ENCODE measurements at places on chromosomes 12 and 14.
A peak's percentile ranks its signal among the peaks of the same experiment; 100 is the strongest.

DNA sequence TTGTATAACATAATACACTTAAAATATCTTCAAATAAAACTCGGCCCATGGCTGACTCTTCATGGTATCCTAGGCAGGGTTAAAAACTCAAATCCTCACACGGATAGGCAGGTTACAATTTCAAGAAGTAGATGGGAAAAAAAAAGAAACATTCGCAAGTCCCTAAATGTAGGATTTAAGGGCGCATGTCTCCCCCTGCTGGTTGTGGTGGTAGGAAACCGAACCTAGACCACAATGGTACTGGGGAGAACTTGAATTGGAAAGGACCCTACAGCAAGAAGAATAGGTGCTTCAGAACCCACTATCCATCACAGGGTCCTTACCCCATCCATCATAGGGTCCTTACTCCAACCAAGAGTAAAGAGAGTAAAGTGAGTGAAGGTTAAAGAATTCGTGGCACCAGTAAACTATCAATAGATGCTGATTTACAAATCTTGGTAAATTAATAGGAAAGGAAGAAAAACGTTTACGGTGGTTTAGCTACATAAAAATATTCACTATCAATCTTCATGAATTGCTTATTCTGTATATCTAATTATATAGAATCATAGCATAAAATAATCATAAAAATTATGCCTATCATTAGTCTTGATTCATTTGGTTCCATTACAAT, 3.3 kb upstream of the CIPC start:
- peak; percentile 58 for DNase-seq

DNA sequence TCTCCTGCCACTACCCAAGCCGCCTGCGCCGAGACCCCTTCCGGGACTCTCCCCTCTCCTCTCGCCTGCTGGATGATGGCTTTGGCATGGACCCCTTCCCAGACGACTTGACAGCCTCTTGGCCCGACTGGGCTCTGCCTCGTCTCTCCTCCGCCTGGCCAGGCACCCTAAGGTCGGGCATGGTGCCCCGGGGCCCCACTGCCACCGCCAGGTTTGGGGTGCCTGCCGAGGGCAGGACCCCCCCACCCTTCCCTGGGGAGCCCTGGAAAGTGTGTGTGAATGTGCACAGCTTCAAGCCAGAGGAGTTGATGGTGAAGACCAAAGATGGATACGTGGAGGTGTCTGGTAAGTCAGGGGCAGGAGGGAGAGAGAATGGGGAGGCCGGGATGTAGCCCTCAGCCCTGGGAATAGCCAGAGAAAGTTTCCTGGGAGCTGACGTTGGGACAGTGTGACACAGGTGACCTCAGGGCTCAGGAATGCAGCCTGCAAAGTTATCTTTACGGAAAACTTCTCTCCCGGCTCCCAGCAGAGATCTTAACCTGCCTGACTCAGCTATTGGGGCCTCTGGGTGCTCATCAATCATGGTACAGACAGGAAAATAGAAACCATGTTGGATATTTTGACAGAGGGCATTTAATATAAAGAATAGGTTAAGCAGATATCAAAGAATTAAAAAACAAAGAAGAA, 747 bp downstream of the HSPB8 start:
- no peak for DNase-seq

GRCh38 chr12:78938341-78939084, 73.9 kb downstream of the SYT1 start:
- DNase-seq: no peak

DNA sequence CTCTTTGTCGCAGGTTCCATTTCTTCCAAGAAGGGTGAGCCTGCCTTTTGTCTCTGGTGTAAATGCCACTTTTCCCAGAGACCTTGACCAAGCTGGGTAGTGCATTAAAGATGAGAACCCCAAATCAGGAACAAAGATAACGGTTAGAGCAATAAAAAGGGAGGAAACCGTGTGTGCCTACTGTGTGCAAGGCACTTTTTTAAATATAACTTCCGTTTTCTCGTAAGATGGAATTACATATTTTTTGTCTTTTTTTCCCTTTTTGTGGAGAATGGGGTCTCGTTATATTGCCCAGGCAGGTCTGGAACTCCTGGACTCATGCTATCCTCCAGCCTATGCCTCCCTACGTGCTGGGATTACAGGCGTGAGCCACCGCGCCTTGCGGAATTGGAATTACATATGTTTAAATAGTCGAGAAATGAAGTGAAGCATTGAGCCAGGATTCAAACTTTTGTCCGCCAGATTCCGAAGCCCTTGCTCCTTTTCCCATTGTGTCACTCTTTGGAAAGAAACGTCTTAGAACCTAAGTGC, 506 bp upstream of the NABP2 start:
- no peak for DNase-seq

DNA sequence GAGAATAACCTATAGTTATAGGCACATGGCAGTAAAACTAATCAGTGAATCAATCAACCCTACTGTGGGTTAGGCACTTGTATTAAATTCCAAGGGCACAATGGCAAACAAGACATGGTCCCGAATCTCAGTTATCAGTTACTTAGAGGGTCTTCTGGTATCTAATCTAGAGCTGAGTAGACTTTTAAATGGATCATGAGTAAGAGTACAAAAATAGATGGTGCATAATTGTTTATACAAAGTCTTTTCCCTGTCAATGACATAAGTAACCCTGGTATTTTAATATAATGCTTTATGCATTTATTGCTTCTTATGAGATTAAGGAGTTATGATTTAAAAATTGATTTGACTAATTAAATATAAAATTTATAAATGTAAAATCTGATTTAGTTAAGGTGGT, 23.0 kb upstream of the KCNJ8 start:
- DNase-seq: no peak

DNA sequence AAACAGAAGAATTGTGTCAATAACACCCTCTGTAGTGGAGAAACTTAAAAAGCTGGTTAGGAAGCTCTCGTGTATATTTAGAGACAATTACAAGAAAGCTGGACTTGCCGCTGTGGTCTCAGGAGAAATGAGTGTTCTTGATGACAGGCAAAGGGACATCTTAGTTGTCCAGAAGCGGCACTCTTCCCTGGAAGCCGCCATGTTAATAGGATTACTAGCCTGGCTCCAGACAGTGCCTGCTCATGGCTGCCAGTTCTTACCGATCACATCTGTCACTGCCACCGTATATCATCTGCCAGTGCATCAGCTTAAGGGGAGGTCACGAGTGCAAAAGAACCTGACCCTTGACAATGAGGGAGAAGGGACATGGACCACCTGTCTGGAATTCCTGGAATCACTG, 48.9 kb downstream of the C14orf132 start:
- no peak for DNase-seq

DNA sequence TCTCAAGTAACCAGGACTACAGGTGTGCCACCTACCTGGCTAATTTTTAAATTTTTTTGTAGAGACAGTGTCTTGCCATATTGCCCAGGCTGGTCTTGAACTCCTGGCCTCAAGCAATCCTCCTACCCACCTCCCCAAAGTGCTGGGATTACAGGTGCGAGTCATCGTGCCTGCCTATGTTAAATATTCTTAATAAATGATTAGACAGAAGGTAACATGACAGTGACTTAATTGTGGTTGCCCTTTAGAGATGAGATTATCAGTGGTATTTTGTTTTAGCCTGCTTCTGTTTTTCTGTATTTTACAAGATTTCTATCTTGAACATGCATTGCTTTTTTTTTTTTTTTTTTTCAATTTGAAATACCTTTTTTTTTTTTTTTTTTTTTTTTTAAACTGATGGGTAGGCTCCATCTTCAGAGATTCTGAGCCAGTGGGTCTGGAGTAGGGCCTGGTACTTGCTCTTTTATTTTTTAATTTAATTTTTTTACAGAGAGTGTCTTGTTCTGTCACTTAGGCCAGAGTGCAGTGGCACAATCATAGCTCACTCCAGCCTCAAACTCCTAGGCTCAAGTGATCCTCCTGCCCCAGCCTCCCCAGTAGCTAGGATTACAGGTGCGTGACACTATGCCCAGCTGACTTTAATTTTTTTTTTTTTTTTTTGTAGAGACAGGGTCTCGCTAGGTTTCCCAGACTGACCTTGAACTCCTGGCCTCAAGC, 88.4 kb downstream of the BORCS5 start:
- DNase-seq: no peak

DNA sequence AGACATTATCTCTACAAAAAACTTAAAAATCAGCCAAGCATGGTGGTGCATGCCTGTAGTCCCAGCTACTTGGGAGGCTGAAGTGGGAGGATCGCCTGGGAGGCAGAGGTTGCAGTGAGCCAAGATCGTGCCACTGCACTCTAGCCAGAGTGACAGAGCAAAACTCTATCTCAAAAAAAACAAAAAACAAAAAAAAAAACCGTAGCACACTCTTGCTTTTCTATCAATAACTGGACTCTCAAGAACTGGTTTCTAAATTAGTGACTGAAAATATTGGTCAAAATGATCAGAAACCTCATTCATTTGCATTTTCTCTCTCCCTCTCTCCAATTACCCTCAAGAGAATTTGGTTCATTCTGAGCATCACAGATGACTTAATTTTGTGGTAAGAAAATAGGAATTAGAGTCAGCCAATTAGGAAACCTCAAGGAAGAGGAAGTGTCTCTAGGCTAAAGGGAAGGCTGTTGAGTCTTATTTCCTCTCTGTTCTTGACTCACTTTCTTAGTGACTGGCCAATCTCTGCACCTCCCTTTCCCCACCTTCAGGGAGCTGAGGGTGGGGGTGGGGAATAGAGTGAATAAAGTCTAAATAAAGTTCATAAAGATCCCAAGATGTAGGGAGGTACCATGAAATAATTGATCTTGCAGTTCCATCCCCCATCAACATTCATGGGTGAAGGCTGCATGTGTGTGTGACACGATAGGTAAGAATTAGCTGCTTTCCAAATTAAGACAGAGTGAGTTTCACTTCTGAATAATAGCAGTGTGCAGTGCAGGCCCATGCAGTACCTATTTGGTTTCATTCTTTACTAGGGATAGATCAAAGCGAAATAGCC, 6.8 kb upstream of the PSMA6 start:
- DNase-seq: no peak

DNA sequence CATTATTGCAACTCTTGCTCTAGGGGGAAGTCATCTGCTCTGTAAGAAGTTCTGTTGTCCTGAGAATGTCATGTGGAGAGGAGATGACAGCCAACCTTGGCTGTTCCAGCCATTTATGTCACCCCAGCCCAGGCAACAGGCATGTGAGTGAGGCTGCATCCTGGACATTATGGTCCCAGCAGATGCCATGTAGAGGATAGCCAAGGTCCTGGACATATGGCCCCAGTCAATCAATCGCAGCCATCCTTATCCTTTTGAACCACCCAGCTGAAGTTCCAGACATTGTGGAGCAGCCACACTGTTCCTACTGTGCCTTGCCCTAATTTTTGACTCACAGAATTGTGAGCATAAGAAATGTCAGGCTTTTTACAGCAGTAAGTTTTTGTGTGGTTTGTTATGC, 84.9 kb downstream of the AVPR1A start:
- no peak for DNase-seq

GRCh38 chr12:26077915-26078702, 46.7 kb downstream of the BHLHE41 start:
- DNase-seq: no peak

DNA sequence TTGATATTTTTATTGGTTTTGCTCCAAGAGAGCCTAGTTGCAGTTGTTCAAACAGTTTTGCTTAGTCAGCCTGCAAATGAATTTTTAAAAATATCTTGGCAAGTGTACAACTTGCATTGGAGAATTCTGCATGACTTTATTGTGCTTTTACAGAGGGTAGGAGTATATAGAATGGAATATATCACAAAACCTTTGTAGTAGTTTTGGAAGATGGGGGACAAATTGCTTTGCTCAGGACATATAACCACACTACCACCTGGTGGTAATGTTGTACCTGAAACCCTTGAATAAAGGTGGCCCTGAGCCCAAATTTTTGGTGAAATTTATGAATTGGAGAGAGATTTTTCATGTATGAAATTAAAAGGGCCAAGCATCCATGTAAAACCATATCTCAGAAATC, 645.2 kb downstream of the MED13L start:
- no peak for DNase-seq

GRCh38 chr14:103659631-103660030, 30.6 kb downstream of the KLC1 start:
- DNase-seq: no peak

- DNase-seq: no peak
Observed at GRCh38 chr12:24597580-24597979, 351.3 kb downstream of the BCAT1 start.

- DNase-seq: no peak
Observed at GRCh38 chr12:56377310-56377988, 14.8 kb upstream of the APOF start.

GRCh38 chr12:57341275-57341990, 89.4 kb downstream of the R3HDM2 start:
- no peak for DNase-seq

- DNase-seq: no peak
Observed at GRCh38 chr12:23561364-23562345, 387.8 kb downstream of the SOX5 start.

- DNase-seq: no peak
Observed at GRCh38 chr14:105173901-105174894, 5.6 kb upstream of the JAG2 start.

DNA sequence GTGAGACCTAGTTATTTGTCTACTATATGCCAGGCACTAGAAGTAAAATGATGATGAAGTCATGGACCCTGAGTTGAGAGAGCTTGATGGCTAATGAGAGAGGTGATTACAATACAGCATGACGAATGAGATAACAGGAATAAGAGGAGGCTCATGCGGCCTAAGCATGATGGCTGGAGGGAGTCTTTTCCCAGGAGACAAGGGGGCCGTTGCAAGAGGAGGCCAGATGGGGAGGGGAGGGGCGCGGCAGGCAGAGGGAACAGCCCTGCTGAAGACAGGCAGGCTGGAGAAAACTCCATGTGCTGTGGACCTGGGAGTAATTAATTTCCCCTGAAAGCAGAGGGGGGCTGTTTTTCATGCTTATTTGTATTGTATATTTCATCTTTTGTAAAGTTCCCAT, 144.7 kb upstream of the RFLNA start:
- no peak for DNase-seq

DNA sequence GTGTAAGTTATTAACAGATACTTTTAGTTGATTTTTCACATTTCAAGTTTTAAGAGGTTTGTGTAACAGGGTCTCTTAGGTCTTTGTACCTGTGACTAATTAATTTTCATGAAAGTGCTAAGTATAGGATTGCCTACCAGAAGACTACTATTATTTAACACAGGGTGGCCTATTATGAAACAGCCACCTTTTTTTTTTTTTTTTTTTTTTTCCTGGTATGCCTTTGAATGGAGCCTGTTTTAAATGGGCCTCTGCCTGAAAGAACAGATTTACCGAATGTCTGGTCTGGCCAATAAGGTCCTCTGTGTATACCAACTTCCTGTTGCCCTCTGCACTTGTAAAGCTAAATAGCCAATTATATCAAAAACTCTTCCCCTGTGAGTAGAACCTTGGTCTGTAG, 62.5 kb downstream of the SLC38A6 start:
- DNase-seq: no peak

DNA sequence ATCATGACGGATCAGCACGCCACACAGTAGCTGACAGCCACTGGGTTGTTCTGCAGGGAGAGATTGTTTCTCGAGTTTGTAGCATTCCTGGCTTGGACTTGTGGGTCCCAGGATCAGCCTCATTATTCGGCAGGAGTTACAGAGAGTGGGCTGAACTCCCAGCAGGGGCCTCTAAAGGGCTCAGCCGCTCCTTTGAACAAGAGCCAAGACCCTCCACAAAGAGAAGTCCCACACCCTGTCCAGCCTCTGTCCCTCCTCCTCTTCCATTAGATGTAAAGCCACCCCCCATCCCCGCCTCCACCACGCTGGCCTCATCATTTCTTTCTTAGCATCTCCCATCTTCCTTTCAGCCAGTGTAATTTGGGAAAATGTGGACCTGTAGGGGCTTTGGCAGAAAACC, 96.7 kb upstream of the HSPB8 start:
- no peak for DNase-seq

GRCh38 chr12:96399919-96400630, at the start of gene CDK17:
Gene CDK17, minus strand, starts transcription at chr12:96400439. Its CDS starts 65,603 bp downstream, at chr12:96334836.
- DNase-seq: peak; percentile 78

GRCh38 chr14:69090187-69090789, 62.6 kb downstream of the DCAF5 start:
- DNase-seq: no peak
